ENCODE measurements at places on chromosomes 12 and 14.

DNA sequence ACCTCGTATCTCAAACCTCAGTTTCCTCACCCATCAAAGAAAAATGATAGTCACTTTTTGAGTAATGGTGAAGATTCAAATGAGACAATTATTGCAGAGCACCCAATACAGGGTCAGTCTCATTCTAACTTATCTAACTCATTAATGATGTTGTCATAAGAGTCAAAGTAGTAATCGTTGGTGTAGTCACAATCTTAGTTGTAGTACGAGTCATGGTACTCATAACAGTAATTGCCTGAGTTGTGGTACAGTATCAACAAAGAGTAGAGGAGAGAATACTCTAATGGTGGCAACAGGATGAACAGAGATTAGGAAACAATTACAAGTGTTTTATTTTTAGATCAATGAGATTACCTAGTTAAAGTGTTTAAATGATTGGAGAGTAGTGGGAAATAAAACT lies 93.6 kb upstream of the TMTC2 start:
- no peak for ATAC-seq

GRCh38 chr14:70144046-70144445 lies 44.7 kb downstream of the SLC8A3 start:
- no peak for ATAC-seq

DNA sequence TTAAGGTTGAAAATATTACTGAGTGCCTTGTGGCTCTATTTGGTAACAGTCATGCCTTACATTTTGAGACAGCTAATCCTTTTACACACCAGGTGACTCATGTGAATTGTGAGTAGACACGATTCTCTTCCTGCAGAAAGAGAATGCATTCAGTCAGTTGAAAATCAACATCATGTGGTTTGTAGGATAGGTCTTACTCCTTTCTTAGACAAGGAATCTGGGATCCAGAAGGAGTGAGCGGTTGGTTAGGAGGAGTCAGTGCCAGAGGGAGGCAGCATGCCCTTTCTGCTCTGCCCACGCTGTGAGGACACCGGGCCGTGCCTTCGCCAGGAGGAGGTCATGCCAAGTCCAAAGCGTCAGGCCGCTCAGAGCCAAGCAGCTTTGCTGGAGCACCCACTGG lies 47.6 kb downstream of the TRAF3 start:
- peak; percentile 59 for ATAC-seq

DNA sequence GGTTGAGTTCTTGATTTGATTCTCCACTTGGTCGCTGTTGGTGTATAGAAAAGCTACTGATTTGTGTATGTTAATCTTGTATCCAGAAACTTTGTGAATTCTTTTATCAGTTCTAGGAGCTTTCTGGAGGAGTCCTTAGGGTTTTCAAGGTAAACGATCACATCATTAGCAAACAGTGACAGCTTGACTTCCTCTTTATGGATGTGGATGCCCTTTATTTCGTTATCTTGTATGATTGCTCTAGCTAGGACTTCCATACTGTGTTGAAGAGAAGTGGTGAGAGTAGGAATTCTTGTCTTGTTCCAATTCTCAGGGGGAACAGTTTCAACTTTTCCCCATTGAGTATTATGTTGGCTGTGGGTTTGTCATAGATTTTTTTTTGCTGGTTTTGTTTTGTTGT lies 12.4 kb downstream of the MTRFR start:
- ATAC-seq, result no peak

DNA sequence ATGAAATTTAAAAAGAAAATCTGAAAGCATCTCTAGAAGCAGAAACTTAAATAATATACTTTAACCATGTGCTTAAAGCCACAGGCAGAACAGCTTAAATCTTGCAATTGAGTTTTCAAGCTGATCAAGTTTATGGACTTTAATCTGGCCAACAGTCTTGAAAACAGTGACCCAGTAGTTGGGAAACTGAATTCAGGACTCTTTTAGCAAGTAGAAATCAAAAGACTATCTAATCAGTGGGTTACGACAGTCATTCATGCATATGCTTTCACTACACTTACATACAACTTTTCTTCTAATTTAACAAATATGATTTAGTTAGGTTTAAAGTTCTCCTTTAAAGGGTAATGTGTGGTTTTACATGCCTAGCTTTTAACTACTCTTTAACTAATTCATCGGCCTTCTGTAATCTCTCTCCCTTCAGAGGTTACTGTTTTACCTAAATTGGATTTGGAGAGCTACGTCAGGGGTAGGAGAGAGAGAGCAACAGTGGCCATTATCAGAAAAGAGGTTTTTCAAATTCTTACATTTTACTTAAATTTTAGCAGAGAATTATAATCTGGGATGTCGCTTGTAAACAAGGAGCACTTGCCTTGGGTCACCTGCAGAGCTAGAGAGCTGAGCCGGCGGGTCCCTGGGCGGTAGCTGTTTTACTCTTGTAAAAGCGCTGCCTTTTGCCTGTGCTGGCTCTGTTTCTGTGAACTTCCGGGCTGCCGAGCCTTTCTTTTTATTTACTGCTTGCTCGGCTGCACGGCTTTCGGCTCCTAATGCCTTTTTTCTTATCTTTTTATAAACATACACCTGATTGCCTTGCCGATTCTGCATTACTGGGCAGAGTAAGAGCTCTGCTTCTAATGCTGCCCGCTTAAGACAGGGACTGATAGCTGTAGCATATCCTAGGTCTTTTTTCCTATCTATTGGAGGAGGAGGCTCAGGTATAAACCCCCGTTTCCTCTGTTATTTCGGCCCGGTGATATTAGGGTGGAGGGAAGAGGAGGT lies 17.4 kb upstream of the LYZ start:
- peak; percentile 74 for ATAC-seq

DNA sequence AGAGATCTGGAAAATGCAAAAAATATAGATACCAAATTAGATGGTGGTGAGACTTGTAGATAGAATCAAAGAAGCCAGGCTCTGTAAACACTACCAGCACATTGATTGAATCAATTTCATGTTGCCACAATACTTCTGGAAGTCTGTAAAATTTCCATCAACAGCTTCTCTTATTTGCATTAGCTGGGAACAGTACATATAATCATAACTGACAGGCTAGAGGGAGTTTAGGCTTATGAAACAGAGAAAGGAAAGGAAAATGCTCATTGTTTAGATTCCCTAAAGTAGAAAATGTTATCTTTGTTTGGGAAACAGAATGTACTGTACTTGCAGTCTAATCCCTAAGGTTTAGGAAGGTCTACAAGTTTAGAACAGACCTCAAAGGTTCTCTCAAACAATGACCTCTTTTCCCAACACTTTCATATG lies 335.2 kb downstream of the CEP128 start:
- ATAC-seq, result peak; percentile 81

DNA sequence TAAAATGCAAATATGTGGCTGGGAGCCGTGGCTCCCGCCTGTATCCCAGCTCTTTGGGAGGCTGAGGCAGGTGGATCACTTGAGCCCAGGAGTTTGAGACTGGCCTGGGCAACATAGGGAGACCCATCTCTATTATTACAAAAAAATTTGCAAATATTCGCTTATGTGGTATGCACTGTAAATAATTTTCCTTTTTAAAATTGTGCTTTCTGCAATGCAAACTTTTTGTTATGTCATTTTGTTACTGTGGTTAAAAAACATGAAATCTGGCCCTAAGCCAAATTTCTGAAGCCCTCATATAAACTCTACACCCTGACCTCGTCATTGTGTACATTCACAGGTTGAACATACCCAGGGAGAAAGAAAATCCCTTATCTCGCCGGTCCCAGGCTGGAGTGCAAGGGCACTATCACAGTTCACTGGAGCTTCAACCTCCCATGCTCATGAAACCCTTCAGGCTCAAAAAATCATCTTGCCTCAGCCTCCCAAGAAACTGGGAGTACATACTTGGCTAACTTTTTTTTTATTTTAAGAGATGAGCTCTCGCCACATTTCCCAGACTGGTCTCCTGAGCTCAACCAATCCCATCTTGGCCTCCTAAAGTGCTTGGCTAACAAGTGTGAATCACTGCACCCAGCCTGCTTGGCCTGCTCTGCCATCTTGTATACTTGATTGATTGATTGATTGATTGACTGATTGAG lies 24.7 kb downstream of the TRAPPC6B start:
- no peak for ATAC-seq

- ATAC-seq, result peak; percentile 49
Measured at GRCh38 chr12:28114488-28114887, 75.8 kb upstream of the CCDC91 start.

GRCh38 chr14:91947475-91948184 lies at the start of gene FBLN5:
TSS of gene FBLN5 (minus strand) at chr14:91947694. CDS start at chr14:91947229, 465 bp downstream.
- peak; percentile 82 for ATAC-seq

- ATAC-seq, result no peak
Measured at GRCh38 chr14:42378880-42379279, 772.2 kb downstream of the LRFN5 start.

DNA sequence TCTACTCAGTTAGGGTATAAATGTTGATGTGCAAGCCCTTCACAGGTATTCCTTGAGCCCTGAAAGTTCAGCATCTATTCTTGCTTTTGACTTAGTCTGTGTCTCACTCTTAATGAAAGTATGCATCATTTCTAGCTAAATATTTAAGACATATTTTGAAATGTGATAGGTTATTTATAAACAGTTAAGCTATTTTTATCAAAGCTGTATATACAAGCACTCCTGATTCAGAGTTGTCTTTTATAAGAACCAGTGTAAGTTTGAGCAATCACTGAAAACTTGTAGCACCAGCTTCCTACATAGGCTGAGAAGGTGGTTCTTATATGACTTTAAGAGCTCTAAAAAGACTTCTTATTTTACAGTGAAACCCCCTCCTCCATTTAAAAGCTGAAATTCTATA lies 98.6 kb downstream of the MYF5 start:
- ATAC-seq, result no peak

DNA sequence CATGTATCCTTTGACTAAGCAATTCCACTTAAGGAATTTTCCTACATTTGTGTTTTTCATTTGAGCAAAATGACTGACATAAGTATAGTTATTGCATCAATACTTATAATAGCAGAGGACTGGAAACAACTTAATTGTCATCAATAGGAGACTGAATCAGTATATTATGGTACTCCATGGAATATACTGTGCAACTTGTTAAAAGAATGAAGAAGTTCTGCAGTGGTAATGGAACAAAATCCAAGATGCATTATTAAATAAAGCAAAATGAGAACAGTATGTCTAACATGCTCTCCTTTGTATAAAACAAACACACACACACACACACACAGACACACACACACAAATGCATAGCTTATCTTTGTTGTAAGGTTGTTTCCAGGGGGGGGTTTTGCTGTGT lies 303.1 kb downstream of the RAD51B start:
- ATAC-seq, result no peak

DNA sequence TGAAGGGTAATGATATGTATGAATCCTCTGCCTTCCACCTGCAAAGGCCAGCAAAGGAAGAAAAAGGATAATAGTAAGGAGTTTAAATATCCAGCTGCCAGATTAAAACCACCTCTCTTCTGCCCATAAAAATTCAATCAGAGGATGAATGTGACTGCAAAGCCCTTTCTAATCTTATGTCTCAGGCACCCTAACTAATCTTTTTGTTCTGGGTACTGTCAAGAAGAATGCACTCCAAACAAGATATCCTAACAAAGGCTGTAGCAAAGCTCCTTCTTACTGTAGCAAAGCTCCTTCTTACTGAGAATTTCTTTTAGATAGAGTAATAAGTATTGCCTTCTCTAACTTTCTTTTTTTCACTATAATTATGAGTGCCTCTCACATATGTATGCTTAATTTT lies 91.8 kb downstream of the ST8SIA1 start:
- ATAC-seq, result no peak

GRCh38 chr12:94659346-94659930 lies 9.1 kb upstream of the TMCC3 start:
- ATAC-seq, result no peak

GRCh38 chr12:79023261-79023660 lies 158.7 kb downstream of the SYT1 start:
- no peak for ATAC-seq

DNA sequence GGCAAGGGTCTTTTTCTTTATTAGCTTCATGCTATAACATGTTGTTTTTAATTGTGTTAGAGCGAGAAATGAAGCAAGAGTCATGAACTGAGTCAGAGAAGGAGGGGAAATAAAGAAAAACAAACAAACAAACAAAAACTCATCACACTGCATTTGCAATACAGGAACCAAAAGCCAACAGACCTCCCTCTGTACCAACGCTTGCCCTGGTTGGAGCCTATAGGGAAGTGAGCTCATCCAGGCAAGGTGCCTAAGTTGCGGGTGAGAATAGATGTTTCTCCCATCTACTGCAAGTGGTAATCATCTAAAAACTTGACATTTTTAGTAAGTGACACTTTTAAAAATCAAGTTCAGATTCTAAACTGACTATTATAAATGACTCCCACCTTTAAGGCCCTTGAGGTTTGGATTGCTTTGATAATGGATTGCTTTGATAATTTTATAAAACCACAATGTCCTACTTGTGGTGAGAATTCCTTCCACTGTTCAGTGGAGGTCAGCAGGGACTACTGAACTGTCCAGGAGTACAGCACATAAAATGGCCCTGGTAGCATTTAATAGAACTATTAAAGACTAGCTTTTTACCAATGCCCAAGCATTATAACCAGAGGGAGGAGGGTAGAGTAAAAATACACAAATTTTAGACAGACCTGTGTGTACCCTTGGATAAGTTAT lies 31.3 kb downstream of the SLC38A1 start:
- no peak for ATAC-seq

DNA sequence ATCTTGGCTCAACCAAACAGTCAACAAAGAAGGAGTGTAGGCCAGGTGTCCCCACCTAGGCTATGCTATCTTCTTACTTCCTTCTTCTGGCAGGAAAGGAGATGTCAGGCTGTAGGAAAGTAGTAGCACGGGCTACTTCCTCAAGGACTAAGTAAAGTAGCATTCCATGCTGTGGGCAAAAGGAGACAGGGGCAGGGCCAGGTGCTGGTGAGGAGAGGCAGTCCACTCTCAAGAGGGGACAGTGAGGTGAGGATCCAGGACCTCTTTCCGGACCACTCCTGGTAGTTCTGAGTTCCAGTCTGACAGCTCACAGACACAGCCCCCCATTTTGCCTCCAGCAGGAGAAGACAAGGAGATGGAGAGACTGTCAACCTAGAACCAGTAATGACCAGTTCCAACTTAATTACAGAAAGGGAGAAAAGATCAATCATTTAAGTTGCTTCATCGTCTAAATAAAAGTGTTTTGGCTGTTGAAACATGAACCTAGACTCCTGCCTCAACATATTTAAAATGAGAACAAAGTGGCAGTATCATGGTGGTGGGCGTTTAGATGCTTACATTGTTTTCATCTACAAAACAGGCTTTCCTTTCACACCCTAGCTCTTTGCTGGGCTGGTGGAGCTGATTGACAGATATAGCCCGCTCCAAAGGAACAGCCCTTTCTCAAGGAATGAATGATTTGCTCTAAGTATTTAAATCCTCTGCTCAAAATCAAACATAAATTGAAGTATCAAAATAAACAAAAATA lies 5.1 kb upstream of the SSTR1 start:
- ATAC-seq, result no peak
